ENCODE measurements at places on chromosomes 1 and 21.
A peak's percentile ranks its signal among the peaks of the same experiment; 100 is the strongest.

DNA sequence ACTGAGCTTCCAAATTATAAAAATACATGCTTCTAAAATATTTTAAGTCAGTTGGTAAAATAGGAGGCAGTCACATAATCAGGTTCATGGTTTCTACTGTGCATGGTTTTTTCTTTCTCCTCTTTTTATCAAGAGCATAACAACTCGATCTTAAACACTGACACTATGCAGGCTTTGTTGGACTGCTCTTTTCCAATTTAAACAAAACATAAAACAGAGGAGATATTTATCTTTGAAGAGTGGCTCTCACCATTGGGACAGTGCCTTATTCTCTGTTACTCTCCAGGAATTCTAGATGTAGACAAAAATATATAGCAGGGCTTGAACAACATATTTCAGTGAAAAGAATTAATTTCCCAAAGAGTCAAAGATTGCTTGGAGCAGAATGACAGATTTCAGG lies 883.5 kb upstream of the ADGRL2 start:
- no peak for DNase-seq

DNA sequence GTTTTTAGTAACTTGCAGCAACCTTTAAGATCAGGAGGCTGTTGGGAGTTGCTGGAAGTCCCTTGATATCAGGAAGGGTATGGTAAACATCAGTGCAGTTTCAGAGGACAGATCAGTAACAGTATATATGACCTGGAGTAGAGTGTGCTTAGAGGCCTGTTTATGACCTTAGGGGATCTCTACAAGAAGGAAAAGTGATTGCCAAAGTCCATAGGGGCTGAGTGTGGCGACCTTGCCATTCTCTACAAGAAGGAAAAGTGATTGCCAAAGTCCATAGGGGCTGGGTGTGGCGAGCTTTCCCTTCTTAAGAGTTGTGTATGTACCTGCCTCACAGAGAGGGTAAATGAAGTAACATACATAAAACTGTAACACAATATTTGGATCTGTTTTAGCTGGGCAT lies 28.5 kb upstream of the AXDND1 start:
- DNase-seq: no peak

DNA sequence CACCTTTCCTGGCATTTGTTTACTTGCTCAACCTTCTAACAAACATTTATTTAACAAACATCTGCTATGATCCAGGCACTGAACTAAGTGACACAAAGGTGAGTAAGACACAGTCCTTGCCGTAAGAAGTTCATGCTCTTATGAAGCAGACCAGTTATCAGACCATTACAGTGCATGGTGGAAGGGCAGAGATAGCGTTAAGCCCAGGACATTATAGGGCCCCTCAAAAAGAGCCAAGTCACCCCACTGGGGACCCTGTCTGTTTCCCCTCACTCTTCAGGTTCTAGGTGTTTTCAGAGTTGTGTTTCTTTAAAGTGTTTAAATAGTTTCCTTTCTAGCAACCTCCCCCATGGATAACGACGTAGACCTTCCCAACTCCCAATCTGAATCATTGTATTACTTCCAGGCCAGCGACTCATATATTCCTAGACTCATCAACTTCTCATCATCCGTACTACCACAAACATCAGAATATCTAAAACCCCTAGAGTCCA lies 39.3 kb downstream of the TCP10L start:
- DNase-seq: no peak

DNA sequence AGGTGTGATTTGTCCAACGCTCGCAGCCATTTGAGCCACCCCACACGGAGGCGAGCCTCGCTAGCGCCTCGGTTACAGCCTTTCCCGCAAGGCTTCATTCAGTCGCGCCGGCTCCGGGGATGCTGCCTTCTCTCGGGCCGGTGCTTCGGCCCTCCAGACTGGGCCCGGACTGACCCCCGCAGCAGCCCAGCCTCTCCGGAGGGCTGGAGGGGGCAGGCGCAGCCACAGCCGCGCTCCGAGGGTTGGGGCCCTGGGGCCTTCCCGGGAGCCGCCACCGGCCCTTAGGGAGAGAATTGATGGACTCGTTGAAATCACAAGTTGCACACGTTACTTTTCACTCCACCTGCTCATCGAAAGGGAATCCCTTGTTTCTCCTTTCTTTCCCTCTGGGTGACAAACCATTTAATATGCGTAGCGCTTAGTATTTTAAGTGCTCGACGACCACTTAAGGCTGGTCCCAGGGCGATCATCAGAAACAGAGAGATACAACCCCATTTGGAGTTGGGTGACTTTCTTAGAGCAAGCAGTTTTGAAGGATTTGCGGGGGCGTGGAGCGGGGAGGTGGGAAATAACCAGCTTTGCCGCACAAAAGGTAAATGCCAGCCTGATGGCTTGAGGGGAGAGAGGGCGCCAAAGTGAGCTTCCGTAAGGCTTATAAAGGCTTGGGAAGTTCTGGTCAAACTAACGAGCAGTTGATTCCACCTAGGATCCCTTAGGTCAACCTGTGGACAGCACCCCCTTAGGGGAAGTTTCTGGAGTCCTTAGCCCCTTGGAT lies 24.6 kb upstream of the ENAH start:
- no peak for DNase-seq

DNA sequence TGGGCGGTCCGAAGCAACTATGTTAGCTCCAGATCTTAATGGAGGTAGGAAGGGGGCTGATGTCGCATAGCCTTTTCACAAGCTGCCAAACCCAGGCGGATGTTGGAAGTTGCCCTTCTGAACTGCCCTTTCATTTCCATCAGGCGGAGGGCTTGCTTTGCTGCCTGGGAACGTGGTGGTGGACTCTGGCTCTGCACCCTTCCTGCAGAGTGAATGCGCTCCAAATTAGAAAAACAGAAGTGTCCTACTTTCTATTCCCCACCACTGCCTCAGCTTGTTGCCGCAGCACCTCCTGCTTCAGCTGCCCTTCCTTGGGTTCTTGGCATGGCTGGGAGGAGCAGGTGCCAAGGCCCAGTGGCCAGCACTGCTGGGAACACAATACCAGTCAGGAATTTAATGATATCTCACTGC lies 60.6 kb downstream of the AK4 start:
- DNase-seq: no peak

GRCh38 chr1:21734526-21734925 lies 48.4 kb downstream of the USP48 start:
- DNase-seq: no peak

GRCh38 chr21:44517175-44517899 lies 22.7 kb downstream of the KRTAP10-1 start:
- peak; percentile 35 for DNase-seq

GRCh38 chr1:94143173-94143808 lies 22.3 kb upstream of the ABCA4 start:
- DNase-seq: no peak

- no peak for DNase-seq
Observed at GRCh38 chr1:16387201-16388188, 20.5 kb downstream of the SZRD1 start.

- no peak for DNase-seq
Observed at GRCh38 chr1:99538618-99538956, 107.3 kb upstream of the PALMD start.

DNA sequence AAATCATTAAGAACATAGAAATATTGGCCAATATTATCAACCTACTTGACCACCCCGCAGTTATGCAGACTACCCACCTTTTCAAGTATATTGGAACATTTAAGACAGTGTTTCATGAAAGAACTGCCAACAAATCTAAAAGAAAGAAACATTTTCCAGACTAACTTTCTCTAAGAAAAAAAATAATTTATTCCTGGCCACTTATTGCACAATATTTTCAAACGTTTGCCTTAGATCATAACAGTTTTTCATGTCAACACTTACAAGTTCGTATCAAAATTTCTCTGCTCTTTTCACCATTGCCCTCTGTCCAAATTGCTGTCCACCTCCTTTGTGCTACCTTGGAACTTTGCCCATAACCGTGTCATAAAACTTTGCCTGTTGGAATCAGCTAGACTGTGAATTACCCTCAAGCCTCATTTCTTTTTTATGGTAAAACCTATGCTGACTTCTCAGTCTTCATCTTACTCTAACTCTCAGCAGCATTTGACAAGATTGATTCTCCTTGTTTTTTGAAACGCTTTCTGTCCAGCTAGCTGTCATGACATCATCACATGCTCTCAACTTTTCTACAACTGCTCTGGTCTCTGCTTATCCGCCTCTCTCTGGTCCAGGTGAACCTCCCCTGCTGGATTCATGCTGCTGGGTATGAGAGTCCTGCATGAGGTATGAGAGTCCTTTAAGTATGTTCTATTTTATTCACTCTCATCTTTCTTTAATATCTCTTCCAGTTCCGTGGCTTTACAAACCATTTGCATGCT lies 92.8 kb upstream of the CHRM3 start:
- no peak for DNase-seq

- peak; percentile 21 for DNase-seq
Observed at GRCh38 chr1:113811156-113811887, 954 bp downstream of the RSBN1 start.

- DNase-seq: no peak
Observed at GRCh38 chr1:119603695-119604094, 44.4 kb downstream of the ZNF697 start.

GRCh38 chr1:25615563-25616094 lies 962 bp upstream of the MAN1C1 start:
- DNase-seq: no peak

- no peak for DNase-seq
Observed at GRCh38 chr1:202843081-202843480, 32.3 kb downstream of the PCAT6 start.

DNA sequence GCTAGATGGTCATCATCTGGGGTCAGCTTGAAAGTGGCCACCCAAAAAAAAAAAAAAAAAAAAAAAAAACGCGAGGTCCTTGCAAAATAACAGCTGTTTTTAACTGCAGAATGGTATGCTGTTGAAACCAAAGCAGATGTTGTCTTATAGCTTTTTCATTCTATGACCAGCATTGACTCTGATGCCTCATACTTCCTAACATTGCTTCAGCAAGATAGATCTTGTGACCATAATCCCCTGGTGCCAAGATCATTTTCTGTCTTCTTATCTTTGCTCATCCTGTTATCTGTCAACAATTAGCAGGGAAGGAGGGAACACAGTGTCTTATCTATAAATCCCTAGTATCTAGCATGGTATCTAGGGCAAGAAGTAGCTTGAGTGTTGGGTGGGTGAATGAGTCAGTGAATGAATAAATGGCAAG lies 181.5 kb downstream of the PLPP3 start:
- no peak for DNase-seq

DNA sequence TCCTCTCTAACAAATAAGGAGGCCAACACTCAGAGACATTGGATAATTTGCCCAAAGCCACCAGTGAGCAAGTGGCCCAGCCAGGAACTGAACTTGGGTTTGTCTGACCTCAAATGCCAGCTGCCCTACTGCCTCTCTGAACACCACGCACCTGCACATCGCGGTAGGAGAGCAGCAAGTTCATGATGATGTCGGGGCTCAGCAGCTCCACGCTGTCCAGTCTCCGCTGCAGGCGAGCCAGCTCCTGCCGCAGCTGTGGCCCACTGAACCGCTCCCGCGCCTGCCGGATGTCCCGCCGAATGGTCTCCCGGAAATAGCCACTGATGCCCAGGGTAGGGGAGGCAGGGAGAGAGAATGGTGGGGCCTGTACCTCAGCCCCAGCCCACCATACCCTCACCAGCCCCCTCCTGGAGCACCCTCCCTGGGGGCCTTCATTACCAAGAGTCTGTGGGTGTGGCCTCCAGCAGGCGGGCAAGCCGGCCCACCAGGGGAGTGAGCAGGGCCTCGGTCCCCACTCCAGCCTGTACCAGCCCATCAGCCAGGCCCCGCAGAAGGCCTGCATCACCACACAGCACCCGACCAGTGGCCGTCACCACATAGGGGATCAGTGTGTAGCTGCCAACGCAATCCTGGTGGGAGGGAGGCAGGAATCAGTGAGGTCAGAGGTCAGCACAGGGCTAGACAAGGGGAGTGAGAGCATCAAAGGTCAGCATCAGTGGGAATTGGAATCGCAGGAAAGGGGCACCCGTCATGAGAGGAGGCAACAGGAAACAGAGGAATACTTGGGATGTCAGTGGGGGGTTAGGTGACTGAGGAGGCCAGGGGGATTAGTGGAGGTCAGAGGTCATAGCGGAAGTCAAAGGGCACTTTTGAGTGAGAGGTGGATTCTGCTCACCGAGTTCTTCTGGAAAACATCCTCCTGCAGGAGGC lies 2.7 kb downstream of the MAP3K6 start:
- DNase-seq: no peak

DNA sequence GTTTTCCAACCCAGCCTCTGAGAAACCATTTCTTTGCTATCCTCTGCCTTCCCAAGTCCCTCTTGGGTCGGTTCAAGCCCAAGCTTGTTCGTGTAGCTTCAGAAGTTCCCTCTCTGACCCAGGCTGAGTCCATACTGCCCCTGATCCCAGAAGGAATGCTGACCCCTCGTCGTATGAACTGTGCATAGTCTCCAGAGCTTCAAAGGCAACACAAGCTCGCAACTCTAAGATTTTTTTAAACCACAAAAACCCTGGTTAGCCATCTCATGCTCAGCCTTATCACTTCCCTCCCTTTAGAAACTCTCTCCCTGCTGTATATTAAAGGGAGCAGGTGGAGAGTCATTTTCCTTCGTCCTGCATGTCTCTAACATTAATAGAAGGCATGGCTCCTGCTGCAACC lies 23.8 kb downstream of the EIF2D start:
- no peak for DNase-seq

- DNase-seq: no peak
Observed at GRCh38 chr1:6094801-6095505, 49.3 kb downstream of the KCNAB2 start.

- DNase-seq: no peak
Observed at GRCh38 chr1:55329091-55329490, 113.9 kb upstream of the USP24 start.

DNA sequence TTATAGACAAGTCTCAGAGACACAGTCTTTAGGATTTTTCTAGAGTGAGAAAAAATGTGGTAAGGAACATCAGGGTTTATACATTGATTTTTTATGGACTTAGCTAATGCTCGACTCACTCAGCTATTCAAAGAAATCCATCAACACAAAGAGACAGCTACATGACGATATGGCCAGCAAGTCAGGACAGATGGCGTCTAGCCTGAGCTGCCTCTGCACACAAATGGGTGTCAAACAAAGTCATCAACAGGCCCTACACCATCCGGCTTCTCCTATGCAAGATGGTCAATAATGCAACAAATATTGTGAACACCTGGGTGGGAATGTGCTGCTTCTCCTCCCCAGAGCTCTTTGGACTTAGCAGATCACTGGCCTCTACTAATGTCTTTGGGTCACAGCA lies 13.3 kb upstream of the ERICH3 start:
- no peak for DNase-seq

GRCh38 chr1:233620065-233620464 lies 6.2 kb downstream of the KCNK1 start:
- no peak for DNase-seq

DNA sequence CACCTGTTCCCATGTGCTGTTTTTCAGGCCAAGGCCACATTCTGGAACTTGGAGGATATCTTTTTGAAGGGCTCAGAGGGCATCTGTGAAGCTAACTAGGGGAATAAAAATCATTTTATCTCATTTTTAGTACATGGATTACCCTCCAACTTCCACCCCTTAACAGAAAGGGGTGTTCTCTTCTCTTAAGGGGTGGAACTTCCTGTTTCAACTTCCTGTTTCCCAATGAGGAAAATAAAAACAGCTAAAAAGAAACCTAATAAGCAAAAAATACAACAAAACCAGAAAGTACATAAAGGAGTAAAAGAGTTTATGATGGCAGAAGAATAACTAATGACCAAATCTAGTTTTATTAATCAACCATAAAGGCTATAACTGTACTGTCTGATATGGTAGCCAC lies 24.8 kb upstream of the SLC22A15 start:
- DNase-seq: no peak

- peak; percentile 81 for DNase-seq
Observed at GRCh38 chr1:230167419-230167852, 100.4 kb downstream of the GALNT2 start.

GRCh38 chr1:42144711-42145388 lies 8.4 kb upstream of the GUCA2B start:
- no peak for DNase-seq

Measured in Jurkat, Clone E6-1 (cell line).